RPMI7951 (cell line): ENCODE measurements at places on chromosomes 5 and 9.

DNA sequence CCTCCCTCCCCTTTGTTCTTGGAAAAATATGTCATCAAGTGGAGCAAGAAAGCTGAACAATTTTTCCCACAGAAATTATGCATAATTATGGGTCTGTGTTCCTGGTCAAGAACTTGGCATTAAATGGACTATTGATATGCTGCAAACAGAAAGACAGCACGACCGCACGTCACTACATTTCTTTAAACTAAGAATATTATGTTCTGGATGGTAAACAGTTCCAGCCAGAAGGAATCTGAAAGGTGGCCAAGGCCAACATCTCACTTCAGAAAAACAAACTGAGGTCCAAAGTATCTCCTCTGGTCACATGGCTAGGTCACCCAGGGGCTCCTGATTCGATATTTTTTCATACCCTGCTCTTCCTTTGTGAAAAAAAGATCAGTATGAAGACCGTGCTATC, 173.3 kb upstream of the GAS1 start:
- DNase-seq: no peak

DNA sequence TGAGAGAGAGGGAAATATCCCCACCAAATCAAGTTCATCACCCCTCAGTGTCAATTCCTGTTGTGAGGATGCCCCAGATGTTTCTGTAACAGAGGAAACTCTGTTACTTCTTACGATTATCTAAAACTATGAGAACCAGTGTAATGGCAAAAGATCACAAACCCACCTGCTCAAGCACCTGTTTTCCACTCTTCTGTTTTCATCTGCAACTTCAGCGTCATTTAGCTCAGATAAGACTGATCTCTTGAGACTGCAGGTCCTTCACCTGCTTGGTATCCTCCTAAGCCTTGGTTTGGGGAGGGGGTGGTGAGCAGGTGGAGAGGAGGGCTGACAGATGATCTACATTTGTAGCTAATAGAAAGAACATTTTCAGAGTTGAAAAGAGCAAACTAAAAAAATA, 229.3 kb downstream of the SLF1 start:
- no peak for DNase-seq

DNA sequence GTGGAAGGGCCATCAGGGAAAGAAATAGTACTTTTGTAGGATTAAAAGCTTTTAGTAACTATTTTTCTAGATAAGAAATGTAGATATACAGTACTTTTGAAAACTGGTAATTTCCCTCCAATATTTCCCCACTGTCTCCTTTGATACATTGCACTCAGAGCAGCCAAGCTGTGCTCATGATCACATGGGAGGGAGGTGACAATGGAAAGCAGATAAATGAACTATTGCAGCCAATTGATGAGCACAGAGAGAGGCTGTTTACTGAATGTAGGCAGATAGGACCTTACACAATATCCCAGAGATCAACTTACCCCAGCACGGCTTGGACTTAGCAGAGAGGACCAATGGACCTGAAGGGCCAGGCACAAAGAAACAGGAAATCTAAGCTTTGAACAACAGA, 178.0 kb upstream of the NREP start:
- DNase-seq: no peak

DNA sequence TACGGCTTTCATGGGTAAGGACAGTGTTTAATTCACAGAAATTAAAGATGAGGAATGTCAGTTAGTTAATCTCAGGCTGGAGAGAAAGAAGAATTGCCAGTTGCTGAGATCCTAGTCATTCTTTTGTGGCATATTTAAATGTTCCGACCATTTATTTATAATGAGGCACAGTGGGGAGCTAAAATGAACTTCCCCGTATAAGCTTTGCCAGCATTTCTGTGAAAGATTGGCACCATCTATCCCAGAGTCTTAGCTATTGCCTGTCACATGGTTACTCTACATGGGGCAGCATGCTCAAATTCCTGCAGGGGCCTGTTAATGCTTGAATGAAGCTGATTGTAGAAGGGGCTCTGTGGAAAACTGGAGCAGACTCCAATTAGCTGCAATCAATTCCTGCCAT, 314.1 kb downstream of the PRELID2 start:
- no peak for DNase-seq

GRCh38 chr9:135297456-135298075, 182.0 kb upstream of the PPP1R26 start:
- no peak for DNase-seq

- DNase-seq: no peak
These were observed 133.1 kb upstream of the POU5F2 start for GRCh38 chr5:93874491-93874890.

GRCh38 chr5:149724884-149725283, 5.2 kb upstream of the PPARGC1B start:
- DNase-seq: no peak

DNA sequence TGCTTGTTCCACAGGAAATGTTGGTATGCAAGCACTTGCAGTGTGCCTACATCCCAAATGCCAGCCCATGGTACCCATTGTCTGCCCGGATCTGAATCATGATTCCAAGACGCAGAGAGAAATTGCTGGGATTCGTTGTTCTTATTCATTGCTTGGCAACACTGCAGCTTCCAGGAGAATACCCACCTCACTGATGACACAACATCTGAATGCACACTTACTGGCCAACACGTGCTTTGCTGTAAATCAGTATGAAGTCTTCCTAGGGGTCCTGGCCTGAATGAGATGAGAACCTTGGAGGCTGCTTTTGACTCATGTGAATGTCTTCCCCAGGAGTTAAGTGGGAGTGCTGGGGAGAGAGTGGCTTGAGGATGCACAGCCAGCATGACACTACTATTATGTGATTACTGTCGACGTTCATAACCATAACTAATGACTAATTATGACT, 11.6 kb downstream of the SRD5A1 start:
- peak; percentile 55 for DNase-seq

GRCh38 chr9:14236591-14236990, 77.3 kb downstream of the NFIB start:
- DNase-seq: no peak

DNA sequence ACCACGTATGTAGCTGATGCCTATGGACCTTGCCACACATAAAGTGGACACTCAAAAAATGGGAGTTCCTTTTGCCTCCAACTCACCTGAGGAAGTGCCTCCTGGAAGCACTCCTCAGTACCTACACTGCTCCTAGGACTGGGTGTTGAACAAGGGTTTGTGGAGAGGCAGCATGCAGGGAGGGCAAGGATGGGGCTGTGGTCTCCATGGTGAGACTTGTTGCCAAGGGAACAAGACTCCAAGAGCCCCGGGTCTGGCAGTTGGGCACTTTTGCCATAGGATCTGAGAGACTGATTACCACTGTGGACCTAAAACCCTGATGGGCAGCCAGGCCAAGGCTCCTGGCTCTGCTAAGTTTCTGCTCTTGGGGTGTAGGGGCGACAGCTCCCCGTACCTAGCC, 6.9 kb upstream of the NR5A1 start:
- DNase-seq: no peak

- no peak for DNase-seq
These were observed 172.8 kb downstream of the ASTN2 start for GRCh38 chr9:117242082-117242481.

GRCh38 chr5:138616508-138616907, 41.3 kb upstream of the HSPA9 start:
- no peak for DNase-seq

DNA sequence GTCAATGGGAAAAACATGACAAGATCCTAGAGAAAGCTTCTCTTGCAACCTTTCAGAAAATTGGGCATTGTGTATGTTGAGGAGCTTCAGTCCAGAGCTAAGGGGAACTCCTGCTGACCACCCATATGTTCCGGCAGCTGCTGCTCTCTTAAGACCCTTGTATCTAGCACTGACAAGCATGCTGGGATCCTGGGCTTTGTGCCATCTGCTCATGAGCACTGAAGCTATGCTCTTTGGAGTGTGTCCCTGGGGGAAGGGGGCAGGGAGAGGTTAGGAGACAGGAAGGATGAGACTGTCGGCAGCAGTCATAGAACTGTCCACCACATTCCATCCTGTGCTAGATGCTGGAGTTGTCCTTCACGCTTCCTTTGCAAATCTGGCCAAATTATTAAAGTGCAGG, 109.3 kb downstream of the JAKMIP2 start:
- no peak for DNase-seq

- DNase-seq: no peak
These were observed 185.3 kb downstream of the SAXO1 start for GRCh38 chr9:18847576-18848275.

DNA sequence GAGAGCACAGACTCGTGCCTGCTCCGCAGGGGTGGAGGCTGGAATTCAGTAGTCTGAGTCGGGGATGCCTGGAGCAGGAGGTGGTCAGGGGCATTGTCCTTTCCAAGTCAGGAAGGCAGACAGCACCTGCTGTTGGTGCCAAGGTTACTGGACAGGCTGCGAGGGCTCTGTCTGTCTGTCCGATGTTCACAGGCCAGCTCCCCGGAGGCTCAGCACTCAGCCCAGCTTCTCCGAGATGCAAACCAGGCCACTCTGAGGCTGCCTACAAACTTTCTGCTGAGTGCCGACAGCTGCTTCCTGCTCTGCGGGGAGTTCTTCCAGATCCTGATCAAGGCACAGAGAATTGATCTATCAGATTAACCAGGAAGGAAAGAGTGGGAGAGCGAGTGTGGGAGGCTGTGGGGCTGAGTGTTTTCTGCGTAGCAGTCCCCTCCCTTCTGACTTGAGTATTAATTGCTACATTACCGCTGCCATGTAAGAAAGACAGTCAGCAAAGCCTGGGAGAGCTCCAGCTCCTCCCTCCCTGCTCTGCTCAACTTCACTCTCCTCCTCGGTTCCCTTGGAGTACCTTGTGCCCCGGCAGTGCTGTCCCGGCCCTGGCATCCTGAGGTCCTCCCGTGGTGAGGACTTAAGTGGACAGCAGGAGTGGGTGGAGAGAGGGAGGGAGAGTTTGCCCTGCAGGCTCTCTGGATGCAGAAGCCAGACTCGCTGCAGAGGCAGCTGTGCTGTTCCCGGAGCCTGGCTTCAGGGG, 36.0 kb downstream of the KCNMB1 start:
- DNase-seq: no peak

DNA sequence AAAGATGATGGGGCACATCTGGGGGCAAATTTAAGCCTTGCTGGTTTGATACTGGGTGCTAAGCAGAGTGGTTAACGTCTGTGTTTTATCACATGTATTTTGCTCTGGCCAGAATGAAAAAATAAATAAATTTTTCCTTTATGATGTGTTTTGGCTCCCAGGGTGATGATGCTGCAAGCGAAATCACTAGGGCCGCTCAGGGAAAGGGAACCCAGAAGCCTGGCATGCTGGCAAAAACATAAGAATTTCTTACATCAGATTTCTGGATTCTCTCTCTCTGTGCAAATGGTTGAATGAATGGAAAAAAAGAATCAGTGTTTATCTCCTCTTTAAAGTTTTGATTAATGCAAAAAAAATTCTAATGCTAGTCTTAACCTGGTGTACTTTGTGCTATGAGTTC, 1975.2 kb upstream of the C9orf72 start:
- DNase-seq: no peak

GRCh38 chr5:124627815-124628595, 118.4 kb downstream of the ZNF608 start:
- peak; percentile 59 for DNase-seq

- DNase-seq: no peak
These were observed 166.0 kb downstream of the CDH9 start for GRCh38 chr5:26872337-26872736.

- no peak for DNase-seq
These were observed 109.1 kb upstream of the CTNND2 start for GRCh38 chr5:12013351-12013750.

GRCh38 chr5:165134155-165134554, 1628.7 kb downstream of the MAT2B start:
- no peak for DNase-seq

DNA sequence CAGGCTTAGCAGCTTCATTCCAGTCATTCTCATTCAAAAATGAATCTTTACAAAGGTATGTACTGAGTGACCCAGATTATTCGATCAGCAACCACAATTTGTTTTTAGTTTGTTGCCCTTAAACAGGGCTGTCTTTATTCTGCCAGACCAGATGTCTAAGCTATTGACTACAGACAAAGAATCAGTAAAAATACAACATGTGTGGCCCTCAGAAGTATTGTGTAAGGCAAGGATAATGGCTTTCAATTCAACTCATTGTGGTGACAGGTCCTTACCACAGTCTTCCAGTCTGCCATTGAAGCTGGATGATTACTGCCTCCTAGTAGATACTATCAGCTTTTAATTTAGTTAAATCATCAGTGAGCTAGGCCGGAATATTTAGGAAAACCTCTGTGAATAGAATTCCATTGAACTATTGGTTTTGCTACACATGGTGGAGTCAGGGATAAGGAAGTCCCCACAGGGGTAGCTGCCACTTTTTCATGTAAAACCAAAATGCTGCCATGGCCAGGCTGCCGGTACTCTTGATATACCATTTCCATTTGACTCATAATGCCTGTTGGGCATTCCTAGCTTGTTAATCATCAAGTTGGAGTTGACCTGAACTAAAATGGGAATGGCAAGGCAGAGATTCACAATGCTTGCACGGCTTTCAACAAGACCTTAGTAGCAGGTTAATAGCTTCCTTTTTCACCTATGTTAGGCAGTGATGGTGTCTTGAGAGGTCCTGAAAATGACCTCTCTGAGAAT, 175.6 kb downstream of the MEF2C start:
- DNase-seq: peak; percentile 81

DNA sequence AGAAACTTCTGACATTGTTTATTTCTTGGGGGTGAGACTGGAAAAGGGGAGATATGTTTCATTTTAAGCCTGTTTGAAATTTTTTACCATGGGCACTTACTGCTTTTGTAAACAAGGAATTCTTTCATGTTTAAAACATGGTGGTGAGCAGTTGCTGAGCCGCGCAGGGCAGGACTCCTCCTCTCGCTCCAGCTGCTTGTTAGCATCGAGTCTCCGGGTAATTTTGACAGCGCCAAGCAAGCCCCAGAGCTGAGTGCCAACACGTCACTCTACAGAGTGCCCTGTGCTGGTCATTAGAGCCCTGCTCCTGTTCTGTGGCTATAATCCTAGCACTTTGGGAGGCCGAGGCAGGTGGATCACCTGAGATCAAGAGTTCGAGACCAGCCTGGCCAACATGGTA, 116.5 kb upstream of the MSX2 start:
- no peak for DNase-seq

DNA sequence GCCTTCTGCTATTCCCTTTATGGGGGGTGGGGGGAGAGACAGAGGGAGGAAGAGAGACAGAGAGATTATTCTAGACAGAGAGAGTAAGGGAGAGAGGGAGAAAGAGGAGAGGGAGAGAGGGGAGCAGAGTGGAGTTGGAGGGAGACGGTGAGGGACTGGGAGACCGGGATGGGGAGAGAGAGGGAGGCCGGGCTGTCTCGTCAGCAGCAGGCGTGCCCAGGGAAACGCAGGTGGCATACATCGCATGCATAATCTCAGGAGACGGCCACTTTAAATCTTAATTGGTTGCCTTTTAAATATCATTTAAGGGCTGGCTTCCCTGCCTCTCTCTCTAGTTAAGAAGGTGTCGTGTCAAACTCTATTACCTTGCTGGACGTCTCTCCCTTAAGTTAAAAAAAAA, 8.4 kb downstream of the IRX4 start:
- DNase-seq: no peak

- DNase-seq: no peak
These were observed 78.9 kb upstream of the ADRB2 start for GRCh38 chr5:148747536-148747906.

GRCh38 chr9:37784291-37784615, 611 bp downstream of the EXOSC3 start:
- DNase-seq: no peak
